ENCODE measurements at places on chromosomes 3 and 15.

GRCh38 chr3:182889948-182890629 is 90.2 kb downstream of the DCUN1D1 start:
- DNase-seq, result no peak

GRCh38 chr3:2940062-2940461 is 170.1 kb downstream of the IL5RA start:
- no peak for DNase-seq

DNA sequence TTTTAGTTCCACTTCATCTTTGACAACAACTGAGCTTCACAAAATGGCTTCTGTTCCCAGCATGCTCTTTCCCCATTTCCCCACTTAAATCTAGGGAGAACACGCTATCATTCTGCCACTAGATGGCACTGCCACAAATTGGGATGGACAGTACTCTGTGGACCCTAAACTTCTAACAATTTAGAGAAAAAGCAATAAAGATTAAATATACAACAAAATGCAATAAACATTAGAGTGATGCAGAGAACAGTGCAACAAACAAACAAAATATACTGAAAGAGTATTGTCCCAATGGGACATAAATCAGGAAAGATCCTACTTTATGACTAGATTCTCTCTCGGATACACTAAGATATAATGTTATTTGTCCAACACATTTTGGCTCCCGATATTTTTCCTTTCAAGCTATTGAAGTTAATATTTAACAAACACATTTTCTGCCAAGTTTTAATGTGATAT is 169.7 kb upstream of the TMCO5A start:
- peak; percentile 44 for DNase-seq

DNA sequence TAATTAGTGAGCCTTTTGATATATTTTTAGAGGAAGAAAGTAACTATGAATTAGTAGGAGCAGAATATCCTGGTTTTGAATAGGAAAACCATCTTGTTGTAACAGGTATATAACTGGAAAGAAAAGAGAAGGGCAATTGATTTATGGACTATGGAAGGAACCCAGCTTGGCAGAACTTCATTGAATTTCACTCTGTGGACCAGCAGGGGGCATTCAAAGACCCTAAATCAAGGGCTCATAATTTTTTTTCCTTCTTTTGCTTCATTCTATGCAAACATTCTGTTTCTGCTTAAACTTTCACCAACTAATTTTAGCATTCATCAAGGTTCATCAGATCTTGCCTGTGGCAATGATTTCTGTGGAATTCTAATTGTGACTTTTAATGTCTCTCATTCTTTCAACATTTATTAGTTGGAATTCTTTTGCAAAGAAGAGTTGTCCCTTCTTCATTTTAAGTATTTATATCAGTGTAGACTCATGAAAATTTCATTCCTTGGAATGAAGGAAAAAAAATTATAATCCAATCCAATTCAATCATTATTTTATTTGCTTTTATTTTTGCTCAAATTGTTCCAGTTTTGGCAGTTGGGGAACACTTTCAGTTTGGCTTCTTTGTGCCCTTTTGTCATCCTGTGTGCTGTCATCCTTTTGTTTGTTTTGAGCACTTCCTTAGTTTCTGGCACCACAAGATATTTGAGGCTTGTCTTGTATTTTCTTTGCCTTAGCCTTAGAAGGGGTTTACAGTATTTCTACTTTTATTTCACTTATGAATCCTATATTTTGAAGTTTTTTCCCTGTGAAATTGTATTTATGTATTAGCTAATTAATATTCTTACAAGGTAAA is 30.4 kb downstream of the NXPE3 start:
- peak; percentile 64 for DNase-seq

DNA sequence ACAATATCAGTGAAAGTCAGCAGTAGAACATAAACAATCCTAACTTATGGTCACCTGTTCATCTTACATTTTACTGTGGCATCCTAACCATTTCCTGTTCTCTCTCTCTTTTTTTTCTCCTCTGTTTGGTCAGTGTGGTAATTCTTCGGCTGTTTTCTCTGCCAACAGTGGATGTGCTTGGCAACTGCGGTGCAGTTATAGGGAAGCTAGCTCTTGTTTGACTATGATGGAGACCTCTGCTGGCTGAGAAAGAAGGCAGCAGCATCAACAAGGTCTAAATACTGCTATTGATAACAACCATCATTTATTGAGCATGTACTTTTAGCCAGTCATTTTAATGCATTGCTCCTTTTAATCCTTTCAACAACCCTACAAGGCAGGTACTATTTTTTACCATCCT is 723 bp upstream of the DRD3 start:
- peak; percentile 26 for DNase-seq

DNA sequence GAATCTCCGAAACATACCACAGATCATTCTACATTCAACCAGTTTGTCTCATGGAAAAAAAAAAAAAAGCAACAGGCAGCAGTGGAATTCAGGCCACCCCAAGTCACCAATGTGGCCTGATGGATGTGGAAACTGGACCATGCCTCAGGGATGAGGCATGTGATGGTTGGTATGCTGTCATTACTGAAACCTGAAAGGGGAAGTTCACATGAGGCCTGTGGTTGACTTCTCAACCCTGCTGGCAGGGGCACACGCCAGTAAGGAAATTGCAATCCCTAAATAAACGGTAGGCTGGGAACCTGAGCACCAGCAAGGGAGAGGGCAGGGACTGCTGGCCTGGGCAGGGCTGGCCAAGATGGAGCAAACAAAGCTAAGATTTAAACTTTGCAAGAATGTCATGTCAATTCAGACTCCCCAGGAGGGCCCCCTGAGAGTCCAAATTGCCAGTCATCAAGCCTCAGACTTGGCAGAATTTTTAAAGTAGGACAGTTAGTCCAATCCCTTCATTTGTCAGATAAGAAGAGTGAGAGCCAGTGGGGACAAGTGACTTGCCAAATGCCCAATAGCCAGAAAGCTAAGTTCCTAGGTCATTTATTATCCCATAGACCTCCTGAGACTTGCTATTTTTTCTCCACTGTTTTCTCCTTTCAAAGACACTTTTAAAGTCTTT is 310.4 kb downstream of the ERC2 start:
- DNase-seq, result no peak

- no peak for DNase-seq
Observed at GRCh38 chr3:22988566-22988965, 214.6 kb upstream of the UBE2E2 start.

DNA sequence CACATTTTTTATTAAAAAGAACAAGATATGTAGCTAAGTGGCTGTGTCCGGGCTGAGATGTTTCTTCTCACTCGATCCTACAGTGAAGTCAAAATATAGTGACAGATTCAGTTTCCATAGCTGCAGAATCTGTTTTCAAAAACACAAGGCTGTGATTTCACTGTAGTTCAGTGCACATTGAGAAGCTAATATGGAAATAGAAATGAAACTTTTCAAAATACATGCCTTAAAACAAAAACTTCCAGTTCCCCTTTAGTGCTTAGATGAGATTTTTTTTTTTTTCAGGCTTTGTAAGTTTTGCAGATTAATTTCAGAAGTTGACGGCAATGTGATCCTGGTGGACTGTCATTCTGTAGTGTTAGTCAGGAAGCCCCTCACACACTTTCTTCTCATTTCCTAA is 23.8 kb upstream of the TRAK1 start:
- no peak for DNase-seq

DNA sequence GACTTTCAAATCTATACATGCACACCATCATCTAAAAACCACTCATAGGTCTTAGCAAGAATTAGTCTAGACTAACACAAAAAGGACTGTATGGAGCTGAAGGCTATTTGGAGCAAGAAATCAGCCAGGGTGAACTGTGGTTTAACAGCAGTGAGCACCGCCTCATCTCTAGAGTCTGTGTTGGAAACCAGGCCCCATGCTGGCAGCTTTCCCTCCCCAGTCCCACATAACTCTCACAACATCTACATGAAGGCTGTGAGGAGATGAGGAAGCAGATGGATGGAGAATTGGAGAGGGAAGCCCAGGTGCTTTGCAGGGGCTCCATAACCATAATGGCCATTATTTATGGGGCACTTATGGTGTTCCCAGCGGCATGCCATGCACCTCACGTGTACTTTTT is 133.2 kb upstream of the TOPAZ1 start:
- DNase-seq, result no peak

DNA sequence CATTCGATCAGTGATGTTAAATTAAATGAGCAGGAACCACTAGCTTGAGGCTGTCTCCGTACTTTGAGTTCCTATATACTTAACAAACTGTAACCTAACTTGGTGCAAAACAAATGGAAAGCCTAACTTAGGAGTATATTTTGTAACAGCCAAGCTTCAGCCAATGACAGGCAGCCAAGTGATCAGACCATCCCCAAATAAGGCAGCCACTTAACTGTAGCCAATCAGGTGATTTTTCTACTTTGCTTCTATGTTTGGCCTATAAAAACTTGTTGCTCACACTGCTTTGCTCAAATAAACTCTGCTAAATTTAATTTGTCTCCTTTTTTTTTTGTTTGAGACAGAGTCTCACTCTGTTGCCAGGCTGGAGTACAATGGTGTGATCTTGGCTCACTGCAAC is 19.3 kb upstream of the ZNF770 start:
- no peak for DNase-seq

- no peak for DNase-seq
Observed at GRCh38 chr15:75696854-75697259, 15.8 kb downstream of the CSPG4 start.

GRCh38 chr15:40694688-40695468 is at the start of gene RAD51:
Gene RAD51, plus strand, starts transcription at chr15:40695174. Its CDS starts 3,585 bp downstream, at chr15:40698759.
- DNase-seq, result peak; percentile 93

GRCh38 chr3:5297895-5298294 is 110.4 kb downstream of the EDEM1 start:
- DNase-seq, result no peak

DNA sequence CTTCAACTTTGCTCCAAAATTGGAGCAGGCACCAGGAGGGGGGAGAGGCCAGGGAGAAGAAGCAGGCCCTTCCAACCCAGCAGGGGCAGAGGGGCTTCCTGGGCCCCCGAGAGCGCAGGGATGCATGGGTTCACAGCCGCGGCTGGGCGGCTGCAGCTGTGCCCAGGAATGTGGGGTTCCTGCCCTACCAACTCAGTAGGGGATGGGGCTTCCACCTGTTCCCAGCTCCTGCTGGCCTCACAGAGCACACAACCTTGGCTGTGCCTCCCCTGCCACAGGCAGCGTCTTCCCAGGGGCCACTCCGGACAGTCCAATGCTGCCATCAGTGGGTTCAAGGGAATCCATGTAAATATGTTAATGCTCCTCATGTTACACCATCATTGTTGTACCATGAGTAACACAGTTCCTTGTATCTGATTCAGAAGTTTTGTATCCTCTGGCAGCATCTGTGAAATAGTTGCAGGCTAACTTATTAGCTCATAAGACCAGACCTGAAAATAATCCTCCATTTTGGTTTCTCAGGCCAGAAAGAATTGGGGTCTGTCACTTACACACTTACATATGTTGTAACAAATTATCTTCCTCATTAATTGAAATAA is 12.1 kb upstream of the SIAH2 start:
- no peak for DNase-seq
